ENCODE measurements at places on chromosomes 4 and X.

- no peak for DNase-seq
Measured at GRCh38 chrX:135114392-135114791, 5.9 kb downstream of the ETDB start.

GRCh38 chr4:6280365-6280996 is 10.8 kb downstream of the WFS1 start:
- DNase-seq: no peak

DNA sequence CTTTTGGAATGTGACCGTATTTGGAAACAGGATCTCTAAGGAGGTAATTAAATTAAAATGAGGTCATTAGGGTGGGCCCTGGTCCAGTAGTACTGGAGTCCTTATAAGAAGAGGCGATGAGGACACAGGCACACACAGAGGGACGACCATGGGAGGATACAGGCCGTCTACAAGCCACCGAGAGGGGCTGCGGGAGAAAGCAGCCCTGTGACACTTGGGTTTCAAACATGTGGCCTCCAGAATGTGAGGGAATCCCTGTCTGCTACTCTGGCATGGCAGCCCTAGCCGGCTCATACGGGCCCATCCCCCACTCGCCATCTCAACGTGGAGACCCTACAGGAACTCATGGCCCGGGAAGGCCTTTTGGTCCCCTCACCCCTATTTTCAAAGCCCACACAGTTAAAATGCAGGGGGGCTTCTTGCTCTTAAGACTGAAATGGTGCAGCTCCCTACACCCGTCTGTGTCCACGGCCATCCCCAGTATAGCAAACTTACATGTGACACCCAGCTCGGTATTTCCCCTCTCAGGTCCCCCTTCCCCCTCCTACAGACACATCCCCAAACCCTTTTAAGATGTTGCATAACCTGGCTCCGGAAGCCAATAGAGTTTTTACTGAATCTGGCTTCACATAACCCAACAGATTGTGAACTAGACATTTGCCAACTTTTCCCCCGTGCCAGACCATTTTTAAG is 124.1 kb upstream of the TBL1X start:
- peak; percentile 77 for DNase-seq

DNA sequence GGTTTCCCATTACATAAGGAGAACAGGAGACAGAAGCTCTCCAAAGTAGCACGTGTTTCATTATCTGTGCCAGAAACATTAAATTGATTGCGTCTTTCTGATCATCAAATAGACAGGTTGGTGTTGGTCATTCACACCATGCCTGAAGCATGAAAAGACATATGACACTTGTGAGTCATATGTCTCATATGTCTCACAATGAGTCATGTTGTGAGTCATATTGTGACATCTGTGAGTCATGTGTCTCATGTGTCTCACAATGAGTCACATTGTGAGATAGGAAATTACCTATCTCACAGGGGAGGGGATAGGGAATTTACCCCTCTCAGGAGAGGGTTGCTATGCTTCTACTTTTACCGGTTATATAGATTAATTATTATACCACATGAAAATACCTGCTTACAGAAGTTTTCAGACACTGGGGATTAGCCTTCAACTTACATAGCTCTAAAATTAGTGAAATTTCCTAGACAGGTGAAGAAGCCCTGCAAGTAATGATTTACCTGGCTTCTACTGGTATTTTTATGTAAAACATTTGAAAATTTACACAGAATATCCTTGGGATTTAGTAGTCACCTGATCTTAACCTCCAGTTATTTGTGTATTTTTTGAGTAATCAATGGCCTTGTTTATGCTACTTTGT is 80.8 kb downstream of the NPFFR2 start:
- no peak for DNase-seq

DNA sequence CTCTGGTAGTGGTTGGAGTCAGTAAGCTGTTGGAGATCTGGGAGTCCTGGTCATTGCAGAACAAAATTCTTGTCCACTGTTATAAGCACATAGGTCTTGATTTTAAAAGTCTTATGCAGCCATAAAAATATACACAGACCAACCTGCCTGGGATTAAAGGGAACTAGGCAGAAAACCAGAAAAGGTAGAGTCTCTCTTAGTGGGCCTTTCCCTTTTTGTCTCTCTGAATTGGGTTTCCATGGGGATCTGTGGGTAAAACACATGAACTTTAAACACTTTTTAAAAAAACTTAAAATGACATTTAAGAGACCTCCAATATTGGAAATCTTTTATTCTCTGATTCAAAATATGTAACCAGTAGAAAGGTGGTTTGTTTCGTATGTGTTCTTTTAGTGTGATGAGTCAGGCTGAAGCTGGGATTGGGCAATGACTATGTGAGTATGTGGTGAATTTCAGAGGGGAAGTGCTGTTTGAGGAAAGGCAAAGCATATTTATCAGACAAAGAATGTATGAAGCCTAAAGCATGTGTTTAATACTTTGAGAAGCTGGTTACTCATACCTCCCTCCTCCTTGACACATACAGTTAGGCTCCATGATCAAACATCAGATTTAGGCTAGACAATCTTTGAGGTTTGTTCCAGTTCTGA is 29.6 kb downstream of the SLC16A2 start:
- no peak for DNase-seq

- peak; percentile 69 for DNase-seq
Measured at GRCh38 chrX:119647552-119648420, 41.6 kb upstream of the NKRF start.

DNA sequence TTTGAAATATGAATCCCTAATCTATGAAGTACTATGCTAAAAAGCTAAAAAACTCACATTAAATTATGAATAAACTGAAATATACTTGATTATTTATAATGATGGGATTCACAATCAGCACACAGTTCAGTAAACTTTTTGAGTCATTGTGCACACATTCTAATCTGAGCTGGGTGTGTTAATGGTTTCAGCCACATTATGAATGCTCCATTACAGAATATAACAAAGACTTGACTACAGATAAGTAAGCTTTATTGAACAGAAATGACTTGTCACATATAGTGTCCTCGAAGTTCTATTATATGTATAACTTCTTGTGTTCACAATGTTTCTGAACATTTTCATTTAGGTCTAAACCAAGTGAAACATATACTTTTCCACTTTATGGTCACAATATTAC is 1649.9 kb upstream of the IGFBP7 start:
- no peak for DNase-seq

DNA sequence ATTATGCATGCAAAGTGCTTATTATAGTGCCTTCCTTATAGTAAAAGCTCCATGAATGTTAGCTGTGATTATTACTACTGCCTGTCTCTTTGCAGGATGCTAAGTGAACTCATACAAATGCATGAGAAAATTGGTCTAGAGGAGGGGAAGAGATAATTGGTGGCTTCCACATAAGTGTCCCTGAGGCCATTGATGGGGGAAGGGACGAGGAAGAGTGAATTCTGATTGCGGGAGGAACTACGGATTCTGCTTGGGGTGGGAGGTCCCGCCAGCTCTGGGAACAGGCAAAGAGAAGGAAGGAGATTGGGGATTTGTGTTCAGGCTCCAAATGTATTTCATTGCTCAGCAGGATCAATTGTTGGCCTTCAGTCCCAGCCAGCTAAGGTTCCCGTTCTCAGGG is 11.6 kb upstream of the ARHGAP36 start:
- no peak for DNase-seq

DNA sequence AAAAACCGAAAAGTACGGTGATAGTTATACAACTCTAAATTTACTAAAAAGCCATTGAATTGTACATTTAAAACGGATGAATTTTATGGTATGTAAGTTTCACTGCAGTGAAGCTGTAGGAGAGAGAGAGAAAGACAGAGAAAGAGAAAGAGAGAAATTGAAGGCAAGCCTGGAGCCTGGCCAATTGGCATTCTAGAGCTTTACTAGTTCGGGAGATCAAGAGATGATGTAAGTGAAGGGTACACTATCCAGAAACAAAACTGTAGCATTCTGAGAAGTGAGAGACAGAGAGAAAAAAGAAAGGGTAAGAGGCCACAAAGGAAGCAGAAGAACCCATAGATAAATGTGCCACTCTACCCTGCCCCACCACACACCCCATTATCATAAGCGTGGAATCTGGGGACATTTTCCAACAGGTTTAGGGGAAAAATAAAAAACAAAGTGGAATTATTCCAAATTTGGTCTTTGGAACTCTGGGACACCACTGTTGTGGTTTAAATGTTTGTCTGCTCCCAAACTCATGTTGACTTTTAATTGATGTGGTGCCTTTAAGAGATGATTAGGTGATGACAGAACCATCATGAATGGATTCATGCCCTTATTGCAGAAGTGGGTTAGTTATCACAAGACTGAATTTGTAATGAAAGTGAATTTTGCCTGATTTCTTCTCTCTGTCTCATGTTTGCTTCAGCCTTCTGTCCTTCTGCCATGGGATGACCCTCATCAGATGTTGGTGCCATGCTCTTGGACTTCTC is 123.0 kb upstream of the PLS3 start:
- DNase-seq: no peak

DNA sequence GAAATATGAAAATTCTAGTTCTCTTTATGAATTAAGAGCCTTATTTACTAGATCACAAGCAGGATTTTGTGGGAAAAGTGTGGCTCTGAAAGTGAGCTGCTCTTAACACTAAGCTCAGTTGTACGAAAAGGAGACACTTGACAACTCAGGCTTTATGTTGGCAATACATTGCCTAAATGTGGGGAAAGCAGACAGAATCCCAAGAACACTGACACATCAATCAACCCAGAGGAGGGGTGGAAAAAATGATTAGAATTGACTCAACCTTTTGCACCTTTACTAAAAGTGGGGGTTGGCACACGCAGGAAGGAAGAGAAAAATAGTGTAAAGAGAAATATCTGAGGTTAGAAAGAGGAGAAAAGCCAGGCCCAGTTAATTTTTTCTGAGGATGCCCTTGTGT is 61.6 kb downstream of the CHST7 start:
- no peak for DNase-seq

All from CD4-positive, alpha-beta T cell treated with Interleukin-12 subunit alpha and Interleukin-12 subunit beta, for 1 hour (primary cell).